ENCODE measurements at places on chromosomes 7 and 10. TPM values are rescaled to one million over a fixed set of nuclear protein-coding genes. Genes with fewer than 3 reads are reported as not detected.
A peak's percentile ranks its signal among the peaks of the same experiment; 100 is the strongest.

DNA sequence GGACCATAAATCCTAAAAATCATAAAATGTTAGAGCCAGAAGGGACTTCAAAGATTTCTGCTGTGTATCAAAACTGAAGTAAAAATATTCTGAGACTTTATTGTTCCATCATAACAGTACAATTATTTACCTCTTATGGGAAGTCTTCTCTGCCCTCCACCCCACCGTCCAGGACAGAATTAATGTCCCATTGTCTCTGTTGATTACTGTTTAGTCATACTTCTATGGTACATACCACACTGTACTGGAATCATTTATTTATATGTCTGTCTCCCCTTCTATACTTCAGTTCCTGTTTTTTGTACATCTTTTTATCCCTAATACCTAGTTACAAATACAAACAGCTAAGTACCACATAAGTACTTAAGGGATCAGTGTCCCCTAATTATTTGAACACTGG lies 91.4 kb upstream of the CAPZA2 start:
- DNase-seq, result no peak

GRCh38 chr10:14074062-14074884 lies 256.5 kb downstream of the FRMD4A start:
- peak; percentile 97 for DNase-seq

- DNase-seq, result no peak
Measured at GRCh38 chr7:6460303-6460702, 12.5 kb upstream of the DAGLB start.

DNA sequence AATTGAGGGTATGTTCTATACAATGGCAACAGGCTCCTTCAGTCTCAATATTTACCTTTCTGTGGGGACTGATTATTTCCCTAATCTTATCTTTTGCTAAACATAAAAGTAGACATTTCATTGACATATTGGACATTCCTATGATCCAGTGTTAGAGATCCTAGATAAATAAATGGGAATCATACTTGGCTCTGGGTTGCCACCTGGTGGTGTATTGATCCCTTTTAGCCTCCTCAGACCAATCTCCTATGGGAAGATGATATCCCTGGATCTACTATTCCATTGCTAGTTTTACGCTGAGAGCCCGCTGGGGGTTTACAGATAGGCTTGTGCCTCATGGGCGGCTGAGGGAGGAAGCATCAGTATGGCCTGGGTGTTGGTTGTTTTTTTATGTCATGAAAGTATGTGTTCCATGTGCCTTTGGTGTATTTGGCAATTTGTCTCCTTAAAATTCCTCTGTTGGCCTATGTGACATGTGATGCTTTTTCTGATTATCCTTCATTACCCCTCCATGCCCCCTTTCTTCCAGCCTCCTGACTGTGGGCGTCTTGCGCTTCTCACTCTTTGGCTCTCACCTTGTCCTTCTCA lies 18.8 kb downstream of the CELF2 start:
- peak; percentile 14 for DNase-seq

- no peak for DNase-seq
Measured at GRCh38 chr7:135761751-135762488, 13.3 kb upstream of the FAM180A start.

The CFAP69 gene
- 15.3 TPM for total RNA-seq

DNA sequence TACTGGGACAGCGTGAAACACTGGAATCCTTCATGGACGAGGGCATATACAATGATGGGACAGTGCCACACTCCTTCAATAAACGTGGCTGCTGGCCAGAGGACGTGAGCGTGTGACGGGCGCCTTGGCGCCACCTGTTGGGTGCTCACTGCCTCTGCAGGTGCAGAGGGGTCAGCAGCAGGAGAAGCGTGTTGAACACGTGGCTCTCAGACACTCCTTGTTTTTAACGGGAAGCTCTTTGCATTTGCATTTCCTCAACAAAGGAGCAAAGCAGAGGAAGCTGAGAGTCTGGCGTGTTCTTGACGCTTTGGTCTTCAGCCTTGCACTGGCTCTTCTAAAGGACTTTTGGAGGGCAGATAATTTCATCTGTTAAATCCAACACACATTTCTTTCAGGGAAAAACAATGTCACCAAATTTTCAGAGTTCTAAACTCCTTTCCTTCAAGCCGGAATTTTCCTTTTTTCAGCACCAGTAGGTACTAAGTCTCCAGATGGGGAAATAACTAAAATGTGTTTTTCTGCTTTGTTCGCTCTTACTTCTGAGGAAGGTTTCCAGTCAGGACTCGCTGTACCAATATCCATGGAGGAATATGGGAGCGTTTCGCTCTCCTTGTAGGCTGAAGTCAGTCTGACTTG lies 2.9 kb upstream of the GET4 start:
- DNase-seq, result peak; percentile 78

- no peak for DNase-seq
Measured at GRCh38 chr7:28530175-28530802, 118.0 kb downstream of the CREB5 start.

- DNase-seq, result no peak
Measured at GRCh38 chr7:77993838-77994237, 195.3 kb downstream of the PHTF2 start.

The GNGT1 gene
- total RNA-seq, result not detected

- DNase-seq, result peak; percentile 38
Measured at GRCh38 chr10:102579328-102579727, 65.0 kb upstream of the TRIM8 start.

GRCh38 chr10:114278140-114278883 lies 39.3 kb downstream of the VWA2 start:
- DNase-seq, result no peak

DNA sequence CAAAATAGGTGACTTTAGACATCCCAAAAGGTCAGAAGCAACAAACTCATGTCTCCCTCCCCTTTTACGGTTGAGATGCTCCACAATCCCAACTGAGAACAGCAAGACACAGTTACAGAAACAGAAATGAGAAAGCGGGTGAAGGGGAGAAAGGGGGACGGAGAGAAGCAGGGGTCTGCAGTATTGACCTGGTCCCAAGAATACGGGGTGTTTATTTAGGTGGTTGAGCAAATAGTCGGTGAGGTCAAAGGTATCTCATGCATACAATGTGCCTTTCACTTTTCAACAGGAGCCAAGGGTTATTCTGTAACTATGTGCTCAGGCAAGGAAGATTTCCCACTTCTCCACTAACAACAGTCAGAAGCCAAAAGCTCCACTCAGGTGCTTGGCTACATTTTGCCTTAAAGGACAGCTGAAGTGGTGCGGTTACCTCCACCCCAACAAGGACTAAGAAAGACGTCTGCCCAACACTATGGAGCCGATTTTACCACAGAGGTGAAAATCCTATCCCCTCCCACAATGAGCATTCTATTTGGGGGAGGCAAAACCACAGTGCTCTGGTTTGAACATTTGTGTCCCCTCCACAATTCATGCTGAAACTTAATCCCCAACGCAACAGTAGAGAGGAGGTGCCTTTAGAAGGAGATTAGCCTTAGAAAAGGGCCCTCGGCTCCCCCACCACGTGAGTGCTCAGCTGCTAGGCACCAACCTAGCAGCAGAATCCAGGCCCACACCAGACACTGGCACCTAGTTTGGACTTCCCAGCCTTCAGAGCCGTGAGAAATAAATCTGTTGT lies 77.9 kb downstream of the PARD3 start:
- DNase-seq, result no peak

DNA sequence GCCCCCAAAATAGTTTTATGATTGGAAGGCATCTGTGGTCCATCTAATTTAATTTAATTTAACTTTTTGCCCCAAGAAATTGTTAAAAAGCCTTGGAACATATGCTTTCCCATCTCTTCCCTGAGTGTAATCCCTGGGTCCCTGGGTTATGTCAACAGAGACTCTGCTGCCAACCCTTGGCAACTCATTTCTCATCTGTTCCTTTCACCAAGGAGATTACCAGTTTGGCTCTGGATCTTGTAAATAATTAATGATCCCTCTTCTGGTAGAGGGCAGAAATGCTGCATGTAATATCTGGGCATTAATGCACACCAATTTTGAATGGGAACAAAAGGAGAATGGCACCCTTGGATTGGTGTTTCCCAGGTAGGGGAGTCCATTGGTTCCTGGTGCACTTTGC lies 514.2 kb downstream of the CCSER2 start:
- no peak for DNase-seq

The OGDHL gene
- total RNA-seq, result 0.89 TPM

The ALOX5 gene
- 9.4 TPM for total RNA-seq

DNA sequence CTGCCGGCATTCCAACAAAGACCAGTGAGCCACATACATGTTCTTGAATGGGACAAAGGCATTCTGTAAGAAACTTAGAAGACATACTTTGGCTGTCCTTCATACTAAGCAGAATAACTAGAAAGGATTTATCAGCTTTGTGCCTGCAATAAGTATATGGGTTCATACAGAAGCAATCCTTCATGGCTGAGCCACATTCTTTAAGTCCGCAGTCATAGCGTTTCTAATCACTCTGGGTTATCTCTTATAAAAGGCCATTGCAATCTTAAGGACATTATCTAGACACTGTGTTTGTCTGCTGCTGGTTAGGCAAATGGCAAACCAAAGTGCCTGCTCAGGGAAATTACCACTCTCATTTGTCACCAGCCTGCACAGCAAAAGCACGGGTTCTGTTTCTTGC lies 488.4 kb downstream of the ACTR3B start:
- DNase-seq, result no peak

GRCh38 chr7:46508583-46508982 lies 587.5 kb upstream of the IGFBP3 start:
- no peak for DNase-seq

The GIMAP2 gene
- 7.3 TPM for total RNA-seq

GRCh38 chr10:50533296-50533695 lies 90.5 kb downstream of the SGMS1 start:
- no peak for DNase-seq

DNA sequence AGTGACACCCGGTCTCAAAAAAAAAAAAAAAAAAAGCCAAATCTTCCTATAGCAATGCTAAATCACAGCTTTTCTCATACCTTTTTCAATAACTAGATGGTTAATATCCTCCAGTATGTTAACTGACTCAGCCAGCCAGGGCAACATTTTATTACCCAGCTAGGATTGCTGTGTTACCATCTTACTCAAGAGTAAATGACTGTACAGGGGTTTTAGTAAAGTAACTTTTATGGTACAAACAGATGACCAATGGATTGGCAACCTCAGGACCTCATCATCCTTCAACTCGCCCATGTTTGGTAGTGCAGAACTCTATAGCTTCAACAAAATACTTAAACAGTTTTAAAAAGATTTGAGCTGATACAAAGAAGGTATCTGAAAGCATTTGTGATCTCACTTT lies 59.5 kb downstream of the HBP1 start:
- no peak for DNase-seq

DNA sequence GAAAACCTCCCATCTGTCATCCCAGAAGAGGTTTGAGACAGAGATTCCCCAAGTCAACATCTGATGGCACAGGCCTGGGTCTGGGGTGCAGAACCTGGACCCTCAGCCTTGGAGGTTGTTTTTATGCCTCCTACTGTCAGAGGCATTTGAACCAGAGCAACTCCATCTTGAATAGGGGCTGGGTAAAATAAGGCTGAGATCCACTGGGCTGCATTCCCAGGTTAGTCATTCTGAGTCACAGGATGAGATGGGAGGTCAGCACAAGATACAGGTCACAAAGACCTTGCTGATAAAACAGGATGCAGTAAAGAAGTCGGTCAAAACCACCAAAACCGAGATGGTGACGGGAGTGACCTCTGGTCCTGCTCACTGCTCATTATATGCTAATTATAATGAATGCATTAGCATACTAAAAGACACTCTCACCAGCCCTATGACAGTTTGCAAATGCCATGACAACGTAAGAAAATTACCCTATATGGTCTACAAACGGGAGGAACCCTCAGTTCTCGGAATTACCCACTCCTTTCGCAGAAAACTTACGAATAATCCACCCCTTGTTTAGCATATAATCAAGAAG lies 92.0 kb downstream of the ITGA8 start:
- DNase-seq, result no peak

The GCK gene
- 0.79 TPM for total RNA-seq

DNA sequence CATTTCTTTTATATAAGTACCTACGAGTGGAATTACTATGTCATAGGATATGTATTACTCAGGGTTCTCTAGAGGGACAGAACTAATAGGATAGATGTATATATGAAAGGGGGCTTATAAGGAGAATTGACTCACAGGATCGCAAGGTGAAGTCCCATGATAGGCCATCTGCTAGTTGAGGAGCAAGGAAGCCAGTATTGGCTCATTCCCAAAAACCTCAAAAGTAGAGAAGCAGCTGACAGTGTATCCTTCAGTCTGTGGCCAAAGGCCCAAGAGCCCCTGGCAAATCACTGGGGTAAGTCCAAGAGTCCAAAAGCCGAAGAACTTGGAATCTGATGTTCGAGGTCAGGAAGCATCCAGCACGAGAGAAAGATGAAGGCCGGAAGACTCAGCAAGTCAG lies 59.8 kb downstream of the GALNT17 start:
- no peak for DNase-seq

The NME8 gene
- total RNA-seq, result 0.79 TPM

The ODAD2 gene
- total RNA-seq, result 0.69 TPM
